Retinal pigment epithelial cell (primary cell): ENCODE measurements at places on chromosomes 6 and 20.

DNA sequence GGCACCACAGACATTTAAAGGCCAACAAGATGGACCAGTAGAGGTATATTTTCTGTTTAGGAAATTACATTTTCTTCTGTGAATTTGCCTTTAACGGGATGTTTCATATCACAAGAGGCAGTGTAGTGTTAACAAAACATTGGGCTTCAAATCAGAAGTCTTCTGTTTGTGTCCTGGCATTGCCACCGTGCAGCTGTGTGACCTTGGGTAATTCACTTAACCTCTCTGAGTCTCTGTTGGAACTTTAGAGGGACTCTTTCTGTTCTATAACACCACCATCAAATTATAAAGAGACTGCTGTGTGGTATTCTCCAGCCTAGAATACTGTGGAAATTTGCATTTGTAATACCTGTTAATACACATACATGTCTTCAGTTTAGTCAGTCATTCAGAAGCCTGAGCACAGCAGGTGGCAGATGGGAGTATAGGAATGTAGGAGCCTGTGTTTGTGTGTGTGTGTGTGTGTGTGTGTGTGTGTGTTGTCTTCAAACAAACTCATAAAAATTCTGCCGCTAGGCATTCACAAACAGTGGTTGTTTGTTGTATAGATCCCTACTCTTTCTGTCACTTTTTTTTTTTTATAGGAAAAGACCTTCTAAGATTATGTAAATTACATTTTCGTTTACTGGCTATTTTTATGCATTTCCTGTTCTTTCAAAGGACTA, 22.6 kb downstream of the UST start:
- DNase-seq, result no peak

- DNase-seq, result peak; percentile 31
Measured at GRCh38 chr6:55916188-55916587, 40.8 kb upstream of the BMP5 start.

- DNase-seq, result no peak
Measured at GRCh38 chr6:26003102-26003694, 40.6 kb downstream of the TRIM38 start.

DNA sequence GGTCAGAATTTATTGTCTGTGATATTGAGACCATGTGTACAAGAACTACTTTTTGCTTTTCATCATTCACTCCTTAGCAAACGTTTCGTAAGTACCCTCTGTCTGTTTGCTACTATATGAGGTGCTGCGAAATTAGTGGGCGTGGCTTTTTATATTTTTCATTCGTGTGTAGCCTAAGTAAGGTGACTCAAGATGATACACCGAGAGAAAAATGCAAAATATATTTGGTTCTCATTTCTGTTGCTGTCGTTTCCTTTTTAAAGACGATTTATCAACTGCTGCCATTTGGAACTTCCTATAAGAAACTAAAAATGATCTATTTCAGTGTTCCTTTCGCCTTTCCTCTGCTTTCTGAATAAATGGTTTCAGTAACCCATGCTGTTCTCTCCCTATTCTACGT, 61.2 kb downstream of the VAPB start:
- no peak for DNase-seq

DNA sequence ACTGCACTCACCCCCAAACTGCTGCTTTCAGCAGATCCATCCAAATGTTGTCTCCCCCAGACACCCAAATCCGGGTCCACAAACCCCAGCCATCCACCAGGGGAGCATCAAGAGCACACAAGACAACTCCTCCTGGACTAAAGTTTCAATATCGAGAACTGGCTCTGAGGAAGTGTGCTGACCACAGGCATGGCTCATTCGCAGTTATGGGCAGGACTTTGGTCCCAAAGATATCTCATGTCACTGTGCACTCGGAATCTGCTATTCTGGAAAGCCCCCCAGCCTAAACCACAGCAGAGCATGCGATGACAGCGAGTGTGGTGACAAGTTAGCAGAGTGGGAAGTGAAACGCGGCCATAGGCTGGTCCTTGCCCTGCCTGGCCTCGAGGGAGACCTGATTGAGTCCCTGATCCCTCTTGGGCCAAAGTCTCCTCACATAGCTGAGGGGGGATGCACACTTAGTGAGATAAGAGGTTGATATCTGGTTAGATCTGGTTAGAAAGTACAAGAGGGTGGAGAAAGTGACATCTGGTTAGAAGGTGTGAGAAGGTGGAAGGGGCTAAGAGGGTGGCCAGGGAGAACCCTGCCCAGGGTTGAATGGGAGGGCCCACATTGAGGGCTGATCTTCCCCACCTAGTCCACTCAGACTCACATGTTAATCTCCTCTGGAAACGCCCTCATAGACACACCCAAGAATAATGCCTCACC, 149.7 kb downstream of the MRPL14 start:
- no peak for DNase-seq

DNA sequence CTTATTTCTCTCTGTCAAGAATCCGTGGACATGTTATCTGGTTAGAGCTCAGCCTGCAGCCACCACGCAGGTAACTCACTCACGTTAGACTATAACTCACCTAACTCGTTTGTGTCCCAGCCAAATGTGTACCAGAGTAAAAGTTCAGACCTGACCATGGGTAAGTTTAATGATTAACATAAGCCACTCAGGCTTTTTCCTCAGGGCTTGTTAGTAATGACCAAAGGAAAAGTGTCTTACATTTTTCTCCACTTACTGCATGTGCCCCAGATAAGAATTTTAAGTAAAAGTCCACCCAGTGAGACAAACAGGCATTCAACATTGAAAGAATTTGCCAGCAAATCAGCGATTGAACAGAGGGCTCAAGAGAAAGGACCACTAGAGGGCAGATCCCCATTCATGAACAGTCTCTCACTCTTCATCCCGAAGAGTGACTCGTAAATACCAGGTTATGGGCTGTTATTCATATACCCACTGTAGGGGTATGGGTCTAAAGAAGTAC, at the start of gene PKHD1:
Gene PKHD1, minus strand, starts transcription at position 116 of the 502 bp plus-strand sequence. CDS start 2,680 bp downstream, outside the sequence.
- DNase-seq, result no peak

DNA sequence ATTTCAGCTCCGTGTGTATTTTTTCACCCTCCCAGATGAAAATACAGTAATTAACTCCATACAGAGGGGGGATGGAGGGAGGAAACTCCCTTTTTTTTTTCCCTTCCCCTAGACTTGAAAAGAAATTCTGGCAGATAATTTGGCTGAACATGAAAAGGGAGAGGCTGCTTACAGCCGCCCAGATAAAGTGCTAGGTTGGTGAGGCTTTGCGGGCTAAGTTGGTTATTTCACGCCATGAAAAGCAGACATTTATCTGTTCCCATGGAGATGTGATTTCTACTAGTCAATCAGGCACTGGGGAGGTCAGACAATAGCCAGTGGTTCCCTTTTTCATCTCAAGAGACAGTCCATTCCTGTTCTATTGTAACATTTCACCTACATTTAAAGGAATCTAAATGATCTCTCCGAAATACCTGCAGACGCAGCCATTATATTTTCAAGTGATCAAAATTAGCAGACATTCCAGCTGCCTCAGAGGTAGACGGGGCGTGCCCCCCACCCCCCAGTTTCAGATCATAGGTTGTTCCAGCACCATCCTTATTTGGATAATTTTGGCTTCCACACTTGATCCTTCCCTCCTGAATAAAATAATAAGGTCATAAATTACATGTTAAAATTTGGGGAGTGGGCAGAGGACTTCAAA, 143.9 kb upstream of the ZNF217 start:
- DNase-seq, result no peak

- DNase-seq, result no peak
Measured at GRCh38 chr6:31493875-31494694, 3.9 kb upstream of the MICB start.

DNA sequence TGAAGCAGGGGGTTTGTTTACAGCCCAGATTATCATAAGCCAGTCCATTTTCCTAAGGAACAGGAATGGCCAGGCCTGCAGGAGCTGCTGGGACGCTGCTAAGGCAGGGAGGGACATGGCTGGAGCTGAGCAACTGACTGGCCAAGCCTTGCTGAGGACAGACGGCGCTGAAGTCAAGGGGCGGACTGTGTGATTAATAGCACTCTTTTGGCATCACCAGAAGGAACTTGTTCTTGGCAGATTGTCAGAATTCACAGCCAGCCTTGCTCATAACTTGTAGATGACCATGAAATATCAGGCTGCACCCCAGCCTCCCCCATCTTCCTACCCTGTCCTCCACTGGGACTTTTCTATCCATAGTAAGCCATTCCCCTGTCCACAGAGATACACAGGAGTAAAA, 218.8 kb upstream of the RNF24 start:
- no peak for DNase-seq

- DNase-seq, result no peak
Measured at GRCh38 chr20:56442389-56443365, 25.8 kb upstream of the RTF2 start.

GRCh38 chr6:107977283-107977682, 19.3 kb upstream of the SEC63 start:
- DNase-seq, result no peak

DNA sequence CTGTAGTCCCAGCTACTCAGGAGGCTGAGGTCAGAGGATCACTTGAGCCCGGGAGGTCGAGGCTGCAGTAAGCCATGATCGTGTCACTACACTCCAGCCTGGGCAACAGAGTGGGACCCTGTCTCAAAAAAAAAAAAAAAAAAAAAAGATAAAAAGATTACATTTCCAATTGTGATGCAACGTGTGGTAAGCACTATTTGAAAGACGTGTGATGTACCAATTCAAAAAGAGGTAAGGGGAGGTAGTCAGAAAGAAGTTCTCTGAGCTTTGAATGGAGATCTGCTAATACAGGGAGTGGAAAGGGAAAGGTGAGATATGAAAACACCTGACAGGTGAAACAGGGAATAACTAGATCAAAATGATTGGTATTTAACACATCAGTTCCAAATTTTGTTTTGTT, 11.9 kb downstream of the GOPC start:
- DNase-seq, result no peak

- no peak for DNase-seq
Measured at GRCh38 chr6:87241304-87241703, 81.1 kb upstream of the SMIM8 start.

GRCh38 chr20:50008007-50008406, 25.2 kb downstream of the SNAI1 start:
- no peak for DNase-seq

DNA sequence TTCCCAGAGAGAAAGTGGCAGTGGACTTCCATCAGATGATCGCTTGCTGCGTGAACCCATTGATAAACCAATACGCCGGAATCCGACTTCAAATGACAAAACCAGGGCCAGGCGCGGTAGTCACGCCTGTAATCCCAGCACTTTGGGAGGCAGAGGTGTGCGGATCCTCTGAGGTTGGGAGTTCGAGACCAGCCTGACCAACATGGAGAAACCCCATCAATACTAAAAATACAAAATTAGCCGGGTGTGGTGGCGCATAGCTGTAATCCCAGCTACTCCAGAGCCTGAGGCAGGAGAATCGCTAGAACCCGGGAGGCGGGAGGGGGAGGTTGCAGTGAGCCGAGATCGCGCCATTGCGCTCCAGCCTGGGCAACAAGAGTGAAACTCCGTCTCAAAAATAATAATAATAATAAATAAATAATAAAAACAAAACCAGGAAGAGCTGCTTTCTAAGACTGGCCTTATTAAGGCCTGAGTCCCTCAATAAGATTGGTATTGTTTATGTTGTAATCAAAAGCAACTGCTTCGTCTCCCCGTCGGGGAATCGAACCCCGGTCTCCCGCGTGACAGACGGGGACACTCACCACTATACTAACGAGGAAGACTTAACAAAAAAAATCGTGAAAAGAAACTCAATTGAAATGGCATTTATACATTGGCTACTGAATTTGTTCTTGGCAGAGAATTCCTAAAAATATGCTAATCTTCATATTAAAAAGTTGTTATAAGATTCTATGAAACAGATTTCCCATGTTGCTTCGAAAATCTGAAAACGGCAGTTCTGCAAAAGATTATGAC, 110.2 kb upstream of the ZNF184 start:
- DNase-seq, result no peak

DNA sequence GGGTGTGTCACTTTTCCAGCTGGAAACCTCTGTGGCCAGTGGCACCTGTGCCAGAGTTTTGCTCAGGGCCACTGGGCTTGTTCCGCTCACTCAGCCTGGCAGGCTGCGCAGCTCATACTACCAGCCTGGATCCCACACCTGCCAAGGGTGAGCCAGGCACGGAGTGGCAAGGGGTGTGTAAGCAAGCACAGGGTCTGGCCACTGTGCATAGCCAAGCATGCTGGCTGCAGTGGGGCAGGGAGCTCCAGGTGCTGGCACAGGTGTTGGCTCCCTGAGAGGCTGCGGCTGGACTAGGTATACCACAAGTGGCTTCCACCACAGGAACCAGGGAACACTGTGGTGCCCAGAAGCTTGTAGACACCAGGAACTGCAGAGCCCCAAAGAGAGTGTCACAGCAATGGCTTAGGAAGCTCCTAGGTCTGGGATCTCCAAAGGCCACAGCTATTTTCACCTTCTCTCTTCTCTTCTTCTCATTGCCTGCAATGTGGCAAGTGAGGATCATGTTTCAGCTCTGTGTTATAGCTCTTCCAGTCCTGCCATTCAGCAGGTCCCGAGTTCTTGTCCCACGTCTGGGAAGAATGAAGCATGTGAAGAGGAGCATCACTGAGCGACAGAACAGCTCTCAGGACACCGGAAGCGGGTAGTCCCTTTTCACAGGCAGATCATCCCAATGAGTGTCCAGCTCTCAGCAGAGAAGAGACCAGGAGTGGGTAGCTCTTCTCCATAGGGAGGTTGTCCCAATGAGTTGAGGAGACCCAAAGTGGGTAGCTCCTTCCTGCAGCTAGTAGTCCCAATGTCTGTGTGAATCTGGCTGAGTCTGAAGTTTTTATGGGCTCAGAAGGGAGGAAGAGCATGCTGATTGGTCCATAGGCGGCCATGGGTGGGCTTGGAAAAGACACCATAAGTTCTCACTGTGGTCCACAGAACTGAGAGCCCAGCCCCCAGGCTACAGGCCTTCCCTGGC, 41.3 kb downstream of the WASF1 start:
- DNase-seq, result no peak

GRCh38 chr6:90383196-90383822, 86.7 kb upstream of the BACH2 start:
- no peak for DNase-seq

GRCh38 chr20:63661959-63662812, 4.1 kb downstream of the RTEL1 start:
- no peak for DNase-seq

DNA sequence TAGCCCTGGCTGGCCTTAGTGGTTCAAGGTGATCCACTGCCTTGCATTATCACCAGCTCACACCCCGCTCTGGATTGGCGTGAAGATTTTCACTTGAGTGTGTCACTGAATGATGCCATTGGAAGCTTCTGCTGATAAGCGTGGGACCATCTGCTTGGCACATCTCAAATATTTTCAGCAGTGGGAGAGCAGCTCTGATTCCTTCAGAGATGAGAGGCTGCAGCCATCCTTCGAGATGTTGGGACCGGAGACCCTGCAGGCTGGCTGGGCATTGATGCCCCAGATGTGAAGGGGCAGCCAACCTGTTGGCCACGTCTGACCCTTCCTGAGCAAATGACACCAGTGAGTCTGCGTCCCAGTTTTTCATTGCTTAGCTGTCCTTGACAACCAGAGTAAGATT, at the start of gene MAS1:
Gene MAS1, plus strand, starts transcription at position 197 of the 400 bp plus-strand sequence. CDS start 15,968 bp downstream, outside the sequence.
- no peak for DNase-seq
